ENCODE measurements at places on chromosomes 16 and 17. TPM values are rescaled to one million over a fixed set of nuclear protein-coding genes. Genes with fewer than 3 reads are reported as not detected.

DNA sequence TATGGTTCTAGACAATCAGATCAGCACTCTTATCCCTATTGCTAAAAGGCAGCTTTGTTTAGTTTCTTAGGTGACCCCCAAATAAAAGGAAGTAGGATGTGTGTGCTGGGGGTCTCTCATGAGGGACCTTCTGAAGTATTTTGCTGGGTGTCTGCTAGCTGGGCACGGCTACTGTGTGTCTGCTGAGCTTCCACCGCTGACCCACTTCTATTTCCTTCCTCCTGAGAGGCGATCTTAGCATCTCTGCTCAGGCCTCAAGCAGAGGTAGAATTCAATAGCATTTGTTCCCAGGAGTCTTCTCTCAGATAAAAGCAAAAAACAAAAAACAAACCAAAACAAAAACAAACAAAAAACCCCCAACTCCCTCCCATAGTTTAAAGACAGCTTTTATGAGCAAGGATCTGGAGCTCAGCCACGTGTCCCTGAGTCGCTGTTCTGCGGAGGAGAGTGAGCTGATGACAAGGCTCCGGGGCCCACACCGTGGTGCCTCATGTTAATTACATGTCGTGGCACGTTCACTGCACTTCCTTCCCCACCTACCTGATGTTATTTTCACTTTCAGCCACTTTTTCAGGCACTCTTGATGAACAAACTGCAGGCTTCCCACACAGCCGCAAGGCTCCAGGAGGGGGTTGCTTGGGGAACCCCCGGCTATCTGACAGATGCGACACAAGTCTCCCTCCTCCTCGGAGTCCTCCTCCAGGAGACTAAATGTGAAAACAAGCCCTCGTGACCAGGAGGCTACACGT lies 83.5 kb downstream of the MARCHF10 start:
- DNase-seq: peak; percentile 44

- peak; percentile 38 for DNase-seq
Observed at GRCh38 chr16:4693956-4694641, 737 bp downstream of the NUDT16L1 start.

DNA sequence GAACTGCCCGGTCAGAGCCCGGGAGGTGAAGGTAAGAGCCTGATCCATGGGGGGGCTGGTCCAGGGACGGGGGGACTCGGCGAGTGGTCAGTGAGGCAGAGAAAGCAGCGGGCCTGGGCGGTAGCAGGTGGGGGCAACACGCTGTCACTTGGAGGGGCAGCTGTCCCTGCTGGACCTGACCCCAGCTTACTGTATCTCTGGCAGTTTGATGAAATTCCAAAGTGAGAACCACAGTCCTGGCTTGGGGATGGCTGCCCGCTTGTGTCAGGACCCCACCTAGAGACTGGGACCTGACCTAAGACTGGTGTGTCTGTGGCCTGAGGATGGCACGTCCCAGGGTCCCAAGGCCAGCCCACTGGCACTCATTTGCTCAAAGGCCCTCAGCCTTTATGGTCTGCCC lies 35.1 kb upstream of the KSR1 start:
- no peak for DNase-seq

- no peak for DNase-seq
Observed at GRCh38 chr16:84275585-84276151, 19.0 kb upstream of the WFDC1 start.

DNA sequence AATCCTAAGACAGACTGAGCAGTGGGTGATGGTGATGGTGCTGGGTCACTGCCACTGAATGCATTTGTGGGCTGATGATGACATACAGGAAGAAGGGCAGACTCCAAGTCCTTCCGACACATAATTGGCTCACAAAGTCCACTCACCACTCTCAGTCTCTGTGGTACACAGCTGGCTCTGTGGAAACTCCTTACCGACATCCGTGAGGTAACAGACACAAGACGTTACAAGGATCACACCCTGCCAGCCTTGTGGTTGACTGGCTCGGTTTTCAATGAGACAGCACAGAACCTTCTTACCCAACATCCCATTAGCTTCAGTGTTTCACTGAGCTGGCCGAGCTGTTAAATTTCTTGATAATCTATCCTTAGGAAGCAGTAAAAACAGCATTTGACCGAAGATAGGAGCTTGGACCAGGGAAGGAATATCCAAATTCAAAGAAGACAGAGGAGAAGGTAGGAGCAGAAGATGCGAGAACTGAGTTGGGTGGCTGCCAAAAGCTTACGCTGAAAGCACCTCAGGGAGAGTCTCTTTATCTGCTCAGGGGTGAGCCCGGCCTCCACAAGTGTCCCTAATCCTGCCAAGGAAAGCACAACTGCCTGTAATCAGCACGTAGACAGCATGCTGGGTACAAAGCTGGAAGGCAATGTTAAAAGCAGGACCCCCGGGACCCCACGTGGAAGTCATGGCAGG lies 5.5 kb upstream of the MXRA7 start:
- peak; percentile 99 for DNase-seq

- DNase-seq: no peak
Observed at GRCh38 chr17:33240362-33240761, 52.7 kb downstream of the ASIC2 start.

- peak; percentile 20 for DNase-seq
Observed at GRCh38 chr17:39225959-39226683, 376 bp upstream of the STAC2 start.

DNA sequence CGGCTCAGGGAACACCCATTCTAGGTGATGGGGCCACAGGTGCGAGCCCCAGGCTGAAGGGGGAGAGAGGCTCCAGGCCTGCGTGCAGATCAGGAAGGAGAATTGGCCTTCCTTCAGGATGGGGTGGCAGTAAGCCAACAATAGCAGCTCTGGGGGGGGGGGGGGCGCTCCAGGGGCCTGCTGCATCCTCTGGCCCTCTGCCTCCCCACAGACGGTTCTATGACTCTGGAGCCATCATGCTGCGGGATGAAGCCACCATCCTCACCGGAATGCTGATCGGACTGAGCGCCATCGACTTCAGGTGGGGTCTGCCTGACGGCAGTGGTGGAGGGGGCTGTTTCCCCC lies 6.1 kb downstream of the RUNDC3A start:
- no peak for DNase-seq

- DNase-seq: peak; percentile 59
Observed at GRCh38 chr17:41360296-41360995, 9.2 kb downstream of the KRT33B start.

DNA sequence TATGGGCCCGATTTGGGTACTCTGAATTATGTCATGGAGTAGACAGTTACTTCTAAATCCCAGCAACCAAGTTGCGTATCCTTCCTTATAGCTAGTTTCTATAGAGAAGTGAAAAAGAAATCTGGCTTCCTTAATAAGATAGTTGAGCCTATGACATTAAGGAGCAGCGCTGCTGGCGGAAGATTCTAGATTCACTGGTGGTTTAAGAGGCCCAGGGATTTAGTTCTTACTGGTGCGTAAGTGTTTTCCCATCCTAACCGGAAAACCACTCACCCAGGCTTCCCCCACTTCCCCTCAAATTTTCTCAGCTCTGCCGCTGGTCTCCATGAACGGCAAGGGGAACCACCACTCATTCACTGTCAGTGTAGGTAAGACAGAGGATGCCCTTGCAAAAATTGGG lies 230.4 kb downstream of the CPPED1 start:
- no peak for DNase-seq

DNA sequence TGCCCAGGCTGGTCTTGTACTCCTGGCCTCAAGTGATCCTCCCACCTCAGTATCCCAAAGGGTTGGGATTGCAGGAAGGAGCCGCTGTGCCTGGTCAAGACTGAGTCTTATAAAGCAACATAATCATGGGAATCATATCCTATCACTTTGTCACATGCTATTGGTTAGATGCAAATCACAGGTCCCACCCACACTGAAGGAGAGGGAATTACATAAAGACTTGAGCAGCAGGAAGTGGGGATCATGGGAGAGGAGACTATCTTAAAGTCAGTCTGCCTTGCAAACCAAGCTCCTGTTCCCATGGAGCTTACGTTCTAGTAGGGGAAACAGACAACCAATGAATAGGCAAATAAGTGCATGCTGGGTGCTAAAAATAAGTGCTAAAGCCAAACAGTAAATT lies 28.3 kb upstream of the TENT4B start:
- DNase-seq: no peak

GRCh38 chr16:72860726-72861562 lies 187.0 kb downstream of the ZFHX3 start:
- DNase-seq: no peak

DNA sequence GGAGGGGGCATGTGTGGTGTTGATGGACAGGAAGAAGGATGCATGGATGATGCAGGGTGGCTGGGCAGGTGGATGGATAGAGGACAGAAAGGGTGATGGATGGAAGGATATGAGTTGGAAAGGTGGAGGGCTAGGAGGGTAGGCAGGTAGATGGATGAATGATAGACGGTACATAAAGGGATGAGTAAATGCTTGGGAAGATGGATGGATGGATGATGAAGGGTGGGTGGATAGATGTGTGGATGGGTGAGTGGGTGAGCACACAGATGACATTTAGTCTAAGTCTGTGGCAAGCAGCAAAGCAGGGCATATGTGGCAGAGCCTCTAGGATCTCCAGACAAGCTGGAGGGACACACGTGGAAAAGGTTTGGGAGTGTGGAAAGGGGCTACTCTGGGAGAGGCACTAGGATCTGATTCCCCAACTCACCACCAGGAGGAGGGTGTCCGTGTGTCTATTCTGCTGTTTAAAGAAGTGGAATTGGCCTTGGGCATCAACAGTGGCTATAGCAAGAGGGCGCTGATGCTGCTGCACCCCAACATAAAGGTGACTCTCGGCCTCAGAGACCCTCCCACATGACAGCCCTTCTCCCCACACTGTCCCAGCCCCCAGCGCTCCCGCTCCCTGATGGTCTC lies 8.2 kb downstream of the PLD2 start:
- no peak for DNase-seq

Gene PRSS33
- total RNA-seq: not detected

Gene KRT20
- not detected for total RNA-seq

Gene RAD51C
- 21.1 TPM for total RNA-seq

Data from IMR-90 (cell line).